ENCODE measurements at places on chromosomes 12 and 14.
A peak's percentile ranks its signal among the peaks of the same experiment; 100 is the strongest.

- peak; percentile 35 for DNase-seq
Measured at GRCh38 chr14:31895206-31895605, 181.9 kb upstream of the ARHGAP5 start.

DNA sequence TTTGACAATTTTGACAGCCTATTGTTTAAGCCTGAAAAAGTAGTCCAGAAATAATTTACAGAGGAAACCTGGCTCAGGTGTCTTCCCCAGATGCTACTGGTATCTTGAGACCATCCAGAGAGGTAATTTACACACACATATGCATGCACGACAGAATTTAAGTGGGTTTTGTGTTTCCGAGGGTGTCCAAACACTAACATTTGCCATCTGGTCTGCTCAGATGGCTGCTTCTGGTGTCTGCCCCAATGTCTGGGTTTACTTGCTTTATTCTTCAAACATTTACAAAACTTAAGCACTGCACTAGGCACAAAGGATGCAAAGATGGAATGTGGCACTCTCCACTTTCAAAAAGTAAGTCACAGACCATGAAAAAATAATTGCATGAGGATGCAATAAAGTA lies 226.6 kb upstream of the EGLN3 start:
- no peak for DNase-seq

- no peak for DNase-seq
Measured at GRCh38 chr12:92421042-92421441, 275.4 kb upstream of the BTG1 start.

- DNase-seq = no peak
Measured at GRCh38 chr14:74290415-74290814, 12.3 kb downstream of the ABCD4 start.

DNA sequence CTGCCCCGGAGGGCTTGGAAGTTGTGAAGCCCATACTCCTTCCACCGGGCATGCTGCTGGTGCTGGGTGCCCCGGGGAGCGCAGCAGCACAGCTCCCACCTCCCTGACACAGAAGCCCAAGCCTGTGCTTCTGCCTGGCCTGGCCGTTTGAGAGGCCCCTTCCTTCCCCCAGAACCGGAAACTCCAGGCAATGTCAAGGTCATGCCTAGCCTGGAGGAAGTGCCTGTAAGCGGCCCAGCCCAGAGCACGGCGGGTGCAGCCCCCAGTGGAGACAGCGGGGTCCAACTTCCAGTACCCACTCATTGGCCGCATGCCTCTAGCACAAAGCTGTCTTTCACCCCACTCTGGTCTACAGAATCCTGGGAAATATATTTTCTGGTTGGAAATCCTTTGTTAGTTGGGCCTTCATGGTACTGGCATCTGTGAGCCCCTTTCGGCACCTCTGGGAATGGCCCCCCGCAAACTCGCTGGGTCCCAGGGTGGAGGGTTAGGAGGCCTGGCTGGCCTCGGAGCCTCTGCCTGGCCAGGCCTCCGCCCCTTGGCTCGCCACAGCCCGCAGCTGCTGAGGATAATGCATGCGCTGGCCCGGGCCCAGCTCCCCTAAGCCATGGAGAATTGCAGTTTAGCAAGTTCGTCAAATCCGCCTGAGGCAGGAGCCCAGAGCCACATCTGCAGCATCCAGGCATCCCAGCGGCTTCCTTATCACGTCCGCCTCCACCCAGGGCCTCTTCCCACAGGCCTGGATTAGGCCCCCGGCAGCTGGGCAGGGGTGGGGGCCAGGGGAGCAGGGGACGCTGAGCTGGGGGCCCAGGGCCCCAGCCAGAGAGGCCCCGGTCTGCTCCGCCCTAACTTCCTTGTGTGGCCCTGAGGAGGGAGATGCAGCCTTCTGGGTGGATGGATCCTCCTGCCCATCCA lies 48.9 kb upstream of the DLK1 start:
- peak; percentile 80 for DNase-seq

Measured in HepG2 (cell line).